Stimulated activated CD4-positive, alpha-beta T cell treated with anti-CD3 and anti-CD28 coated beads, Interleukin-1b, Interleukin-23, amount 100 ng/mL, for 1 hour (primary cell): ENCODE measurements at places on chromosomes 7 and 10.

GRCh38 chr10:100800931-100801330 lies 55.5 kb downstream of the PAX2 start:
- no peak for DNase-seq

GRCh38 chr7:39540320-39540719 lies 25.9 kb upstream of the YAE1 start:
- DNase-seq = no peak

GRCh38 chr10:9707216-9707615 lies 1310.5 kb upstream of the CELF2 start:
- no peak for DNase-seq

GRCh38 chr7:50610521-50611277 lies 45.5 kb upstream of the DDC start:
- no peak for DNase-seq

DNA sequence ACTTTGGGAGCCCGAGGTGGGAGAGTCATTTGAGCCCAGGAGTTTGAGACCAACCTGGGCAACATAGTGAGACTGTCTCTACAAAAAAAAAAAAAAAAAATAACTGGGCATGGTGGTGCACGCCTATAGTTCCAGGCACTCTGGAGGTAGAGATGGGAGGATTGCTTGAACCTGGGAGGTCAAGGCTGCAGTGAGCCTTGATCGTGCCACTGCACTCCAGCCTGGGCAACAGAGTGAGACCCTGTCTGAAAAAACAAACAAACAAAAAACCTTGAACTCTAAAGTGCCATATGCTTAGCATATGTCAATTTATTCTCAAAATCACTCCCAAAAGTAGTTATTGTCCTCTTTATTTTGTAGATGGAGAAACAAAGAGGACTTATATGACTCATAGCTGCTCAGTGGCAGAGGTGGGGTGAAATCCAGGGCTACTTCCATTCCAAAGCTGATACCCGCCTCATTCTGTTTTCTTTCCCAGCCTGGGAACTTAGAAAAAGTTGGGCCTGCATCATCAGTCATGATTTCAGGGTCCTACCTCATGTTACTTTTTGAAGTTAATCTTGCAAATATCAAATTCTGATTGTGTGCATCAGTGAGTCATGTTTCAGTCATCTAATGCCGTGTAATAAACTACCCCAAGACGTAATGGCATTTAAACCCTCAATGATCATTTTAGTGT lies 13.3 kb downstream of the DHTKD1 start:
- no peak for DNase-seq

DNA sequence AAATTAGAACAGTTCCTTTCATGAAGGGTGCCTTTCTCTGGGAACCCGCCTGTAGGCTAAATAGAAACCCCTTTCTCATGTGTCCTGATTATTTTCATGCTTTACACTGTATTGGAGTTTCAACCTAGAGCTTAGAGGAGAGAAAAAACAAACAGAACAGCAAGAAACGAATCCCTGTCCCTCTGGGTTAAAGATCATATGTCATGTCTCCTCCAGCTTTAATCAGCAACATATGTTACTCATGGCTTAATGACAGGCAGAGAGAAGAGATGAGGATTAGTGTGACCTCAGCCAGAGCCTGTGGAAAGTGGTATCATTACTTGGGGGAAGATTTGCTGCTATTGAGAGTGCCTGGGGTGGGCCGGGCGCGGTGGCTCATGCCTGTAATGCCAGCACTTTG lies 32.1 kb downstream of the CRCP start:
- no peak for DNase-seq

DNA sequence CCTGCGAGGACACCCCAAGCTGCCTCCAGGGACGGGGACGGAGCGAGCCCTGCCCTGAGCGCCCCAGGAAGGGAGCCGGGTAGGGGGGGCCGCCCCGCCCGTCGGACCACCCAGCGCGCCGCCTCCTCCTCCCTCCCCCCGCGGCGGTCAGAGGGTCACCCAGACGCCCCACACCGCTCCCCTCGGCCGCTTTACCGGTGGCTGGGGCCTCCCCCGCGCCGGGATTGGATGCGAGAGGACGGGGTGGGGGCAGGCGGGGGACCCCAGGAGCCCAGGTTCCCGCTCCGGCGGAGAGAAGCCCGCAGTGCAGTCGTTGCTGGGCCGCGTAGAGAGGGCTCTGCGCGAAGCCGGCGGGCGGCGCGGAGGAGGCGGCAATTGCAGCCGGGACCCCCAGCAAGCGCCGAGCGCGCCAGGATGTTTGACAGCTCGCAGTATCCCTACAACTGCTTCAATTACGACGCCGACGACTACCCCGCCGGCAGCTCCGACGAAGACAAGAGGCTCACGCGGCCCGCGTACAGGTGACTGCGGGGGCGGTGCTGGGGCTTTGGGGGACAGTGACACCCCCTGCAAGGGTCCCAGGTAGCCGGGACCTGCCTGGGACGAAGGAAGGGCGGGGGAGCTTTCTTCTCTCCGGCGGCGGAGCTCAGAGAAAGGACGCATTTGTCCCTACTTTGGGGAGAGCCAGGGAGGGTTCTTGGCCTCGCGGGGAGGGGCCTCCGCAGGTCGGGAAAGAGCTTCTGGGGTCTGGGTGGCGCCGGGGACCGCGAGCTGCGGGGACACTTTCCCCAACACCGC lies at the start of gene FOXL3:
Gene FOXL3, plus strand, starts transcription at position 415 of the 798 bp plus-strand sequence. Its CDS starts 0 bp downstream, at position 415.
- no peak for DNase-seq

DNA sequence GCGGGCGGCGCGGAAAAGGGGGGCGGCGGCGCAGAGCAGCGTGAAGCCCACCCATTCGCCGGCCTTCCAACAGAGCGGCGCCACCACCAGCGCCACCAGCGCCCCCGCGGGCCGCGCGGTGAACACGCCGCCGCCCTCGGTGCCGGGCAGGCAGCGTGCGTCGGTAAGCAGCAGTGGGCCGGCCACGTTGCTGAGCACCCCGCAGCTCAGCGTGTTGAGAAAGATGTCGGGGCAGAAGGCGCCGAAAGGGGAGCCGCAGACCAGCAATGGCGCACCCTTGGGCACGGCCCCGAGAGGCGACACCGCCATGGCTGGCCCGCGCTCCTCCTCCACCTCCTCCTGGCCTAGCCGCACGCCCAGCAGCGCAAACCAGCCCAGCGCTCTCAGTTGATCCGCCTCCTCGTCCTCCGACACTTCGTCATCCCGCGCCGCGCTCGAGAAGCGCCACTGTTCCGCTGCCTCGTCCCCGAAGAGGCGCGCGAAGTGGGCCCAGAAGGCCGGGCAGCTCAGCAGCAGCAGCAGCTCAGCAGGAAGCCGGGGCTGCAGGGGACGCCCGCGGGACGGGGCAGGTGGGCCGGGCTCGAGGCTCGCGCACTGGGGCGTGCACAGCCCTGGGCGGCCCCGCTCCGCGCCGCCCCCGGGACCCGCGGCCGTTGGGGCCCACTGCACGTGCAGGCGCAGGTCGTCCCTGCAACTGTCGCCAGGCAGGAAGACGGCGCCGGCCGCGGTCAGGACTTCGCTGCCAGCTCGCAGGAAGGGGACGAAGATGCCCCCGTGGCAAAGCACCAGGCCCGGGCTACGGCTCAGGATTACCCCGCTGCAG lies 623 bp downstream of the TYSND1 start:
- DNase-seq = peak; percentile 42

DNA sequence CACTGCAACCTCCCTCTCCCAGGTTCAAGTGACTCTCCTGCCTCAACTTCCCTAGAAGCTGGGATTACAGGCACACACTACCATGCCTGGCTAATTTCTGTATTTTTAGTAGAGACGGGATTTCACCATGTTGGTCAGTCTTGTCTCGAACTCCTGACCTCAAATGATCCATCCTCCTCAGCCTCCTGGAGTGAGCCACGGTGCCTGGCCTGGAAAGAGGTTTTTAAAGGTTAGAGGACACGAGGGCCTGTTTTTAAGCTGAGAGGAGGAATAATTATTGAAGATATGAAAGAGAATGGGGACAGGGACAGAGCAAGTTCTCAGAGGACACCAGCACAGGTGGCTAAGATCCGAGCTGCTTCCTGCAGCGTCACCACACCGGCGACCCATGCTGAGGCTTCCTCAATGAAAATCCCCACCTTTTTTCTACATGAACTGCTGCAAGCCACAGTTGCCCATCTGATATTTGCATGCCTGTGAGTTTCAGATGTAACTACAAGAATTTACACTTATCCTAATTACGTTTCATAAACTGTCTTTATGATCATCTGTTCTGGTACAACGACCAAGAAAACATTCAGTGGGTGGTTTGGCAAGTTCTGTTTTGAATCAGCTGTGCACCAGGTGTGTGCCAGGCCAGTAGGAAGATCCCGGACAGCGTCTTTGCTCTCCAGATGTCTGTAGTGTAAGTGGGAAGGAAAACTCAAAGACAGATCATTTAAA lies 76.0 kb downstream of the HIP1 start:
- no peak for DNase-seq

- no peak for DNase-seq
Observed at GRCh38 chr10:20835335-20835734, 61.8 kb downstream of the NEBL start.

GRCh38 chr10:112615269-112615668 lies 168.3 kb downstream of the VTI1A start:
- no peak for DNase-seq

DNA sequence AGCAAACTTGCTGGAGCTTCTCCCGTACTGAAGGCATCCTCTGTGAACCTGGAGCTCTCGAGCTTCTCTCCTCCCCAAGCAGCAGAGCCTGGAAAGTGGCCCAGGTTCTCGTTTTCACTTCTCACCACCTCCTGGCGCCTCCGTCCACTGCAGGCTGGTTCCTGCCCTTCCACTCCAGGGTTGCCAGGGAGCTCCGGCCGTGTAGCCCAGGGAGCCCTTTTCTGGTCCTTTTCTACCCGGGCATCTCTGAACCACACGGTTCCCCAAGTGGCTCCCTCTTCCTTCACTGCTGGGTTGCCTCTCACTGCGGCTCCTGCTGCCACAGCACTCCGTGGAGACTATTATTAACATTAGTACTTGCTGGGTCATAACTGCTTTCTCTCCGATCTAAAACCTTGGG lies 208.6 kb upstream of the PPP2R2D start:
- DNase-seq = no peak

- DNase-seq = no peak
Observed at GRCh38 chr10:35668865-35669650, 27.0 kb upstream of the FZD8 start.

- no peak for DNase-seq
Observed at GRCh38 chr10:129796710-129797420, 167.2 kb downstream of the EBF3 start.

DNA sequence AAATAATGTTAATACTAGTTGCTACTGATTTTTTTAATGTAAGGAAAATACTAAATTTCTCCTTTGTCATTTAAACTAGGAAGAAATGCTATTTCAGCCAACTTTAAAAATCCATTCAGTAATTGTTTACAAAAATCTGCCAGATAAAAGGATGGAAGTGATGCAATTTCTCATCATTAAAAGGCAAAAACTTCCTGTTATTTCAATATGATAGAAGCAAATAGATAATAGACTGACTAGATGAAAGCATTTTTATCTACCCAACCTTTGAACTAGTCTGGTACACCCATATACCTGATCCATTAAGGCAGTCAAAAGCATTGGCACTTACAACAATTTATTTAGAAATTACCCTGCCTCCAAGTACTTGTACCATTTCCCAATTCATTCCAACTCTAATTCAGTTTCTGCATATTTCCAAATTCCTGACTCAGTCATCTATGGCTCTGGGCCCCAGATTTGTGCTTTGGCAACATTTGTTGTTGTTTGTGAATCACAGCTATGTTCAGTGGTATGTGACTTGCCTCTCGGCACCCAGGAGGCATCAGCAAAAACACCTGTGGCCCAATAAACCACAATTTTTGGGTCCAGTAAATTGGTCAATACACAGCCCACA lies 482.6 kb upstream of the SEMA3A start:
- no peak for DNase-seq

DNA sequence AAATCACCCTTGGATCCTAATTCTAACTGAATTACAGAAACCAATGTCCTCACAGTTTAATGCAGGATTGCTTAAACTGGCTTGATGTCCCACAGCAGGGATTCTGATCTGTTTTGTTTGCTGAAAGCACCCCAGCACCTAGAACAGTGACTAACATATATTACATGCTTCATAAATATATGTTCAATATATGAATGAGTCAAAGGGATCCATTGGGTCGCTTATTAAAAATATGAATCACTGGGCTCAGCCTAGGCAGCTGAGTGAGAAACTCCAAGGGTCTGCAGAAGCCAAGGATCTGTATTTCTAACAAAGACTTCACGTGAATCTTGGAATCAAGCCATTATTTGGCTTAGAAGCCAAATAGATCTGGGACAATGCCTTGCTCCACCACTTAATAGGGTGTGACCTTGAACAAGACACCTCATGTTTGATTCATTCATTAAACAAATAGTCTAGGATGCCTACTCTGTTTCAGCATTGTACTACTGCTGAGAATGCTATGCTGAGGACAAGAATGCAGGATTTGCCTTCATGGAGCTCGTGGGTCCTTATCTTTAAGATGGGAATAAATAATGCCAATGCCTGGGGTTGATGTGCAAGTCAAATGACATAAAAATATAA lies 103.4 kb upstream of the DLX6 start:
- DNase-seq = no peak

GRCh38 chr10:68167586-68168189 lies 58.4 kb downstream of the MYPN start:
- no peak for DNase-seq

DNA sequence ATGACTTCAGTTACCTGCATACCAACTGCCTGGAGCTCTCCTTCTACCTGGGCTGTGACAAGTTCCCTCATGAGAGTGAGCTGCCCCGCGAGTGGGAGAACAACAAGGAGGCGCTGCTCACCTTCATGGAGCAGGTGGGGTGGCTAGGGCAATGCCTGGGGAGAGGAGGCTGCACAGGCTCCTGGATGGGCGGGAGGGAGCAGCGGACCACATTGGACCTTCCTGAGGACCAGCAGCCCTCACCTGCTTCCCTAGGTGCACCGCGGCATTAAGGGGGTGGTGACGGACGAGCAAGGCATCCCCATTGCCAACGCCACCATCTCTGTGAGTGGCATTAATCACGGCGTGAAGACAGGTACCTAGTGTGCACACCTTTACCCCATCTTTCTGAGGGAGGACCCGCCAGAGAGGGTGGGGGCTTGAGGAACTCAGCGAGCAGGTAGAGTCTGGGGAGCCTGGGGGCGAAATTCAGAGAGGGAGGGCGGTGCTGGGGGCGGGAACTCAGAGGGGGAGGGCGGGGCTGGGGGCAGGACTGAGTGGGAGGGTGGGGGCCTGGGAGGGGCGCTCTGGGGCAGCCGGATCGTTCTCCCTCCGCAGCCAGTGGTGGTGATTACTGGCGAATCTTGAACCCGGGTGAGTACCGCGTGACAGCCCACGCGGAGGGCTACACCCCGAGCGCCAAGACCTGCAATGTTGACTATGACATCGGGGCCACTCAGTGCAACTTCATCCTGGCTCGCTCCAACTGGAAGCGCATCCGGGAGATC lies 9.0 kb downstream of the AEBP1 start:
- no peak for DNase-seq

DNA sequence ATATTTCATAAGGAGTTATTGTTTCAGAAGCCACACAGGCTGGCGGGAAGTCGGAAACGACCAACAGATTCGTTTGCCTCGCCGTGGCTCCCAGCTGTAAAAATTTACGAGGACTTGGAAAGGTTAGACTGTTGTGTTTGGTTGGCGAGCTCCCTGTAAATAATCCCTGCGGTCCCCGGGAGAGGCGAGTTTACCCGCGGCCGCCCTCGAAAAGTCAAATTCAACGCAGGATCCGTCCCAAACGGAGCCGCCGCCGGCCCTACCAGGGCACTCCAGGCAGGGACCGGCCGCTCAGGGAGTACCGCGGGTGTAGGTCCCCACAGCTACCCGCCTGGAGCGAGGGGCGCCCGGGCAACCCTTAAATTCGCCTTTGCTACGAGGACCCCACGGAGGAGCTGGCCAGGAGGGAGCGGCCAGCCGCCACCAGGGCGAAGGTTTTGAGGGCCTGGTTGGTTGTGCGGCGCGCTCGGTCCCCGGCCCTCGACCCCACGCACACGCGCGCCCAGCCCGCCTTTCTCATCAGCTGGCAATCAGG lies 726 bp upstream of the HOXA9 start:
- no peak for DNase-seq
